Thymus (tissue), 14 donors: ENCODE measurements at places on chromosomes 3 and 15.

DNA sequence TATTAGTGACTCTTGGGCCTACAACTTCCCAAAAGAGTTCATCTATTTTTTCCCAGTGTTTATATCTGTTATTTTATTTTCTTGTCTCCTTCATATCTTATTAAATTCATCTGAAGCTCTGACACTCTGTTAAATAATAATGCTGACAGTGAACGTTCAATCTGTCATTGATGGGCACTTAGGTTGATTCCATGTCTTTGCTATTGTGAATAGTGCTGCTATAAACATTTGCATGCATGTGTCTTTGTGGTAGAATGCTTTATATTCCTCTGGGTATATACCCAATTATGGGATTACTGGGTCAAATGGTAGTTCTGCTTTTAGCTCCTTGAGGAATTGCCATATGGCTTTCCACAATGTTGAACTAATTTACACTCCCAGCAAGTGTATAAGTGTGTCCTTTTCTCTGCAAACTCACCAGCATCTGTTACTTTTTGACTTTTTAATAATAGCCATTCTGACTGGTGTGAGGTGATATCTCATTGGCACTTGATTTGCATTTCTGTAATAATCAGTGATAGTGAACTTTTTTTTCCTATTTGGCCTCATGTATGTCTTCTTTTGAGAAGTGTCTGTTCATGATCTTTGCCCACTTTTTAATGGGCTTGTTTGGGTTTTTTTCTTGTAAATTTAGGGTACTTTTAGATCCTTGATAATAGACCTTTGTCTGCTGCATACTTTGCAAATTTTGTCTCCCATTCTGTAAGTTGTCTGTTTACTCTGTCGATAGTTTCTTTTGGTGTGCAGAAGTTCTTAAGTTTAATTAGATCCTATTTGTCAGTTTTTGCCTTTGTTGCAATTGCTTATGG is 122.5 kb downstream of the LEKR1 start:
- H3K27me3 ChIP-seq: no peaks in the 10 kb centered on the region
- DNase-seq: no peak
- no peak overlapping the region for H3K27ac ChIP-seq
- no peaks in the 10 kb centered on the region for H3K36me3 ChIP-seq
- no peak overlapping the region for H3K4me3 ChIP-seq
- H3K4me1 ChIP-seq: no peaks in the 10 kb centered on the region

DNA sequence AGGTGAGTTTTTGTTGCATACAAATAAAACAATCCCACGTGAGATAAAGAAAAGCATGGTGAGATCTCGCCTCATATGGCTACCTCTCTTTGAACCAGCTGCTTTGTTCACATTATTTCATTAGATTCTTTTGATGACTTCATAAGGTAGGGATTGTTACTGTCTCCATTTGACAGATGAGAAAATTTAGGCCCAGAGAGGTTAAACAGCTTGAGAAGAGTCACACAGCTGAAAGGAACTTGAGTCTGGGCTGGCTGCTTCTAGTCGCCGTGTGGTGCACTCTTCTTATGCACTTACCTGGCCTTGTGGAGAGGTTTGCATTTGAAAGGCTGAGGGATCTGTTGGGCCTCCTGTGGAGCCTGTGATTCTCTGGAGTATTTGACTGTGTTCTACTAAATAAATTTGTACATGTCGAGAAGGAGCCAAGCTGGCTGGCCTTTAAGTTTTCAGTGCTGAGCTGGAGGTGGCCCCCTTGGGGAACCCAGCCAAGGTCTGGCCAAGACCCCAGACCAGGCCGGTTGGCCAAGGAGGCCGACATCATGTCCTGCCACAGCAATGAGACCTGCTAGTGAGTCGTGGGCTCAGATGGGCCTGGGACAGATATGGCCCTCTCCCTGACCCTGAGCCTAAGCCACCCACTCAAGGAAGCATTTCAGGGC is 125.1 kb downstream of the SMAD6 start:
- DNase-seq: no peak
- H3K27me3 ChIP-seq: no peaks in the 10 kb centered on the region
- no peaks in the 10 kb centered on the region for H3K36me3 ChIP-seq
- H3K4me1 ChIP-seq: no peaks in the 10 kb centered on the region
- H3K4me3 ChIP-seq: no peak overlapping the region
- H3K27ac ChIP-seq: no peak overlapping the region

DNA sequence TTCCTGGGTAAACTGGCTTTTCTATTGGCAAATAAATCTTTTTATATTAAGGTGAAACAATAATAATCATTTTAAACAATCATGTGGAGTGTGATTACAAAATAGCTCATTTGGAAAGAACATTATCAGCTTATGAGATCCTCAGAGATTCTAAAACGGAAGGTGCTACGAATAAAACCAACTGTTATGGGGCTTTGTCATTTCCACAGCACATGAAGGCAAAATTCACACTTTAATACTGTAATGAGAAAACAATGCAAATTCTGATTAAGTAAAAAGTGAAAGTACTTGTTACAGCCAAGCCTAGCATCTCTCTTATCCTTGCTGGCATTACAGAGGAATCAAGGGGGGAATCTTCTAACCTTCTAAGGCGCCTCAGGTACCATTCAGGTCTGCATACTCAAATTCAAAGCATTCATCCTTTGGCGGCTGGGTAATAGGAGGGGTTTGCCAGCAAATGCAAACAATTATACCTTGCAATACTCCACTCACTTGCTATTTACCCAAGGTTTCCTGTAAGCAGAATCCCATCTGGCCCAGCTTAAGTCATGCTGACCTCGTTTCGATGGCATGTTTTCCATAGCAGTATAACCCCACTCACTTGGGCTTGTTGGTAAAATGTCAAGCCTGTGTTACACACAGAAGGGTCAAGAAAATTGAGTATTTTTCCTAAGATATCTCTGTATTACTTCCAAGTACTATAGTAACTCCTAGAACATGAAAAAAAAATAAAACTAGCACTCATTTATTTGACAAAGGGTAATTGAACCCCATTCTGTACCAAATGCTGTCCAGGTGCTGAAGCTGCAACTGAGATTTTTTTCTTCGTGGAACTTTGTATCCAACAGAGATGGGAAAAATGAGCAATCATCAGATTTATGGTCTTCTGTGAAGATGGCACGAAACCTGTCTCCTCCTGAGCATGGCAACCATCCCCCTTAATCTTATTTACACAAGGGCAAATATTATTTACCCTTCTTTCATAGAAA is 183.7 kb upstream of the LMCD1 start:
- no peak for DNase-seq
- no peak overlapping the region for H3K4me3 ChIP-seq
- H3K27me3 ChIP-seq: no peaks in the 10 kb centered on the region
- no peaks in the 10 kb centered on the region for H3K36me3 ChIP-seq
- H3K4me1 ChIP-seq: no peaks in the 10 kb centered on the region

GRCh38 chr3:15808679-15809310 is 11.0 kb upstream of the ANKRD28 start:
- peaks cover 4% of the 10 kb centered on the region for H3K4me1 ChIP-seq
- H3K36me3 ChIP-seq: no peaks in the 10 kb centered on the region
- H3K4me3 ChIP-seq: no peak overlapping the region
- H3K27me3 ChIP-seq: no peaks in the 10 kb centered on the region

DNA sequence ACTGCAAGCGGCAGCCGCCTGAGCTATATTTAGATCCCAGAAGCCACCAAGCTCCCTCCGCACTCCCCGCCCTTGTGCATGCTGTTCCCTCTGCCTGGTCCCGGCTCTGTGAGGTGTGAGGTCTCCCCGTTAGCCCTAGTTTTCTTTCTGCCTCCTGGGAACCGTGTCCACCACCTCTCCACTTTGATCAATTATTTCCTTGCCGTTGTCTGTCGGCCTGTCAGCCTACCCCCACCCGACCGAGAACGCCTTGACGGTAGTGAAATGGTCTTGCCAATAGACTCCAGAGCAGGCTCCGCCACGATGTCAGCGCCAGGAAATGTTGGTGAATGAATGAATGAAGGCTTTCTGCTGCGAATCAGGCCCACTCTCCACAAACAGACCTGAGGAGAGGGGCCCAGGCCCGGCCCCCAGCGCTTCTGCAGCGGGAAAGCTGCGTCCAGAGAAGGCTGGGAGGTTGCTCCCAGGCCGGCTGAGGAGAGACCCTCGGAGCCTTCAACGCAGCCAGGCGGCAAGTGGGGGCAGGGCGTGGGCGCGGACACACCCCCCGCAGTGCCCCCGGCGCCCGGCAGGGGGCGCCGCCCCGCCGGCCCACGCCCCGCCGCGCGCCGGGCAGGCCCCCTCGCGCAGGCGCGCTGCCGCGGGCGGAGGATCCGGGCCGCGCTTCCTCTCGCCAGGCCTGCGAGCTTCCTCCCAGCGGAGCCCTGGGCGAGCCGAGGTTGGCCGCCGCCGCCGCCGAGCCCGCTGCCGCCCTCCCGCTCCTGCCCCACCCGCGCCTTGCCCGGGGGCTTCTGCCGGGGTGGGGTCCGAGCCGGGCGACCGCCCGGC is at the start of gene CSK:
CSK (plus strand) TSS at position 650 of the 828 bp plus-strand sequence. CDS start 16,218 bp downstream, outside the sequence.
- no peaks in the 10 kb centered on the region for H3K27me3 ChIP-seq
- peaks cover 22% of the 10 kb centered on the region for H3K36me3 ChIP-seq
- H3K27ac ChIP-seq: peak within 1 kb of the TSS; percentile 99
- DNase-seq: peak; percentile 86
- peaks cover 69% of the 10 kb centered on the region for H3K4me1 ChIP-seq

DNA sequence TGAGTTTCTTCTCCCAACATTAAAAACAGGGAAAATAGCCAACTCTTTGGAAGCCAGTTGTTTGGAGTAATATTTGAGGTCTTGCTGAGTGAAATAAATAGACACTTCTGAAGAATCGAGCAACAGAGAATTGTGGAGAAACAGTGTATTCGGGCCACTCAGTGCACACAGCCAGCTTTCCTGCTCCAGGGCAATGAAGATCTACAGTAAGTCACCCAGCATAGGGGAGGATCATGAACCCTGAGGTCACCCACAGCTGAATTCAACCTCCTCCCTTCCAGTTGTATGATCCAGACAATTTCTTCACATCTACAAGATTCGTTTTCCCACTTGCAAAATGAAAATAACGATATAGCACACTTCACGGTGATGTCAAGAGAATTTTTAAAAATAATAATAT is 161.7 kb upstream of the BCL6 start:
- no peaks in the 10 kb centered on the region for H3K36me3 ChIP-seq
- no peaks in the 10 kb centered on the region for H3K27me3 ChIP-seq
- H3K27ac ChIP-seq: no peak overlapping the region
- no peak for DNase-seq
- H3K4me1 ChIP-seq: no peaks in the 10 kb centered on the region

DNA sequence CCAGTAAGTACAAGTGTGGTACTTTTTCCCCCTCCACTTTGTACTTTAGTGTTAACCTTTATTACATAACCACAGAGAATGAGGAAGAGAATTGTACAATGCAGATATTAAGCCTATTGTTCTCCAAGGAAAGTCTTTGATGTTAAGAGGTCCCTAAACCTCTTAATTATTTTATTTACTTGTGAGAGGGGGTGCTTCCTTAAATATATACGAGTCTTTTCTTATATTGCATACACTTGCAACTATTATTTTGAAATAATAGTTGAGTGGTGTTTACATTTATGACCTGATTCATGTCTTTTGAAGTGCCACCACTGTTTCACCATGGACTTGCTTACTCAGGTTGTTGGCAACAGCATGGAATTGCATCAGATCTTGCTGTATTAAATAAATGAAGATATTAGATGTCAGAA is 10.1 kb downstream of the USP3 start:
- H3K27ac ChIP-seq: no peak overlapping the region
- H3K27me3 ChIP-seq: no peaks in the 10 kb centered on the region
- no peak overlapping the region for H3K4me3 ChIP-seq
- H3K4me1 ChIP-seq: peaks cover 12% of the 10 kb centered on the region

DNA sequence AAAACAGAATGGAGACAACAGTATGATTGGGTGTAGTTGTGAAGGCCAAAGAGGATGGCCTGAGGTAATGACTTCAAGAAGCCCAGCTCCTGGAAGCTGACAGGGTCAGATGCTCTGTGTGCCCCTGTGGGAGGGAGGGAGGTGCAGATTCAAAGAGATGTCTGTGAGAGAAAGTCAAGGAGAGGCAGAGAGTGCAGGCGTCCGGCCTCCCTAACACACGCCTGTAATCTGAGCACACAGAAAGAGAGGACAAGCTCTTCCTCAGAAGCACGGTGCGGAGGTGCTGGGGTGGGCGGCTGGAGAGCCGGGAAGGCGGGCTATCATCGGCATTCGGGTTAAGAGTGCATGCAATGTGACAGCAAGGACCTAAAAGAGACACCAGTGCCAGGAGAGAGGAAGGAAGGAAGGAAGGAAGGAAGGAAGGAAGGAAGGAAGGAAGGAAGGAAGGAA is 238.2 kb upstream of the HES1 start:
- no peaks in the 10 kb centered on the region for H3K36me3 ChIP-seq
- H3K27me3 ChIP-seq: no peaks in the 10 kb centered on the region
- no peak for DNase-seq
- H3K27ac ChIP-seq: no peak overlapping the region

DNA sequence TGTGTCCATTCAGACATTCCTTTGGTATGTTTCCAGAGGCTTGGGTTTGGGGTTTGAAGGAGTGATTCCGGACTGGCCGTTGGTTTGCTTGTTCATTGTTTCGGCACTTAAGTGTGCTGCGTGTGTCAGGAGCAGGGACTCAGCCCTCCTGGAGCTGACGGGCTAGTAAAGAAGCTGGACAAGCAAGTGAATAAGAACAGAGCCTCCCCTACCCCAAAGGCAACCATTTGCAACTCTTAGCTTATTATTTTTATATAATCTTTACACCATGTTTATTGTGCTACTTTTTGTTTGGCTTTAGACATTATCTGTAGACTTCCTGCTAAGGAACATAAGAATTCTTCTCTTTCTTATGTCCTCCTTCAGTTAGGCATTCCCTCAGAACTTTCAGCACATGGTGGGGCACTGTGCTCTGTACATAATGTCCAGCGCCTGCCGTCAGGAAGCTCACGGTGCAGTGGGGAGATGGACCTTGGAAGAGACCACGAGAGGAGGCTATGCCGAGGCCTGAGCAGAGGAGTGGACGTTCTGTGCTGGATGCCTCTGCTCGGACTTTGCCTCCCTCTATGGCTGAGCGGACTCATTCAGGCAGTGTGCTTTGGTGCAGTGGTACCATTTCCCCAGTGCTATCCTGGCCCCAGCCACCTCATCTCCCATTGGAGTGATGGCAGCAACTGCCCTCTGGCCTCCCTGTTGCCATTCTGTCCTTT is 65.4 kb downstream of the EEFSEC start:
- no peak overlapping the region for H3K4me3 ChIP-seq
- H3K4me1 ChIP-seq: peaks cover 13% of the 10 kb centered on the region
- no peak for DNase-seq
- no peaks in the 10 kb centered on the region for H3K27me3 ChIP-seq
- no peaks in the 10 kb centered on the region for H3K36me3 ChIP-seq

- H3K27me3 ChIP-seq: peaks cover 51% of the 10 kb centered on the region
- H3K4me3 ChIP-seq: no peak overlapping the region
- no peak for DNase-seq
- H3K36me3 ChIP-seq: no peaks in the 10 kb centered on the region
- H3K4me1 ChIP-seq: peaks cover 9% of the 10 kb centered on the region
- H3K27ac ChIP-seq: no peak overlapping the region
Observed at GRCh38 chr3:129971351-129972052, 3.0 kb upstream of the TRH start.

DNA sequence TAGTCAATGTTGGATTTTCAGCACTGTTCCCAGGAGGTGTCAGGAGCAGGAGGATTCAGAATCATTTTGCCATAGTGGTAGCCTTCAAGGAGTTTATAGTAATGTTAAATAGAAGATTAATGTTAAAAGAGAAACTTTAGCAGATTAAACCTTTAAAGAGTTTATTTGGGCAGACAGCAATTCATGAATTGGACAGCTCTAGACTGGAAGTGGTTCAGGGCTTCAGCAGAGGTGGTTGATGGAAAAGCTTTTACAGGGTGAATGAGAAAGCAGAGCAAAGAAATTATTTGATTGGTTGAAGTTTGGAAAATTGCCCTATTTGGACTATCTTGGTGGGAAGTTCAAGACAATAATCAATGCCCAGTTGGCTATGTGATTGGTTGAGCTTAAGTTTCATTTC is 416.6 kb upstream of the TBL1XR1 start:
- no peak overlapping the region for H3K27ac ChIP-seq
- H3K36me3 ChIP-seq: no peaks in the 10 kb centered on the region
- no peak overlapping the region for H3K4me3 ChIP-seq
